ENCODE measurements at places on chromosomes 16 and 17.

DNA sequence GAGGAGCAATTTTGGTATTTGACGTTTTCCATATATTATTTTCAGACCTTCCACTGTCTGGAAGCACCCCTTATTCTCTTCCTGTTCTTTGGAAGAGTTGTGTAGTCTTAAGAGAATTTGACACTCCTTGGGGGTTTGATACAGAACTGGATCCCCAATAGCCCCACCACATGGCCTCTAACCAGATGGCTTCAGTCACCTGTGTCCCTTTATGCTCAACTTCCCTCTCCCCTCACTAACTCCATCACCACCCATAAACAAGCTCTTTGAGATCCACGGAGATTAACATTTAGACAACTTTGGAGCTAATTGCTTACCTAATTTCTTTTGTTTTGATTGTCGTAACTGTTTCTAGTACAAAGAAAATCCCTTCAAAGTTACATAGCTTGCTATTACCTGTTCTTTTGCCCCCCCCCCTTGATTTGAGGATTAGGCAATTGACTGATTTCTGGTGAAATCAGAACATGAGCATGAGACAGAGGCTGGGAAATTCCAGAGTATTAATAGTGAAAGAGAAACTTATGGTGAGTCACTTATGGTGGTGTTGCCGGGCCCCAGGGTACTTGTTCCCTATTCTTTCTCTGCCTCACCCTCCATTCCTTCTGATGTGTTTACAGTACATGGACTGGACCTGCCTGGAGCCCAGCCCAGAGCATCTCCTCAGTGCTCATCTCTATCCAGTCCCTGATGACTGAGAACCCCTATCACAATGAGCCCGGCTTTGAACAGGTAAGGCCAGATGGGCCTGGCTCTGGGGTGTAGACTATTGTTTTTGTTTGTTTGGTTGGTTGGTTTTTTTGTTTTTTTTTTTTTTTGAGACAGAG lies 7.5 kb downstream of the UBE2Z start:
- no peak for DNase-seq

- DNase-seq = no peak
Observed at GRCh38 chr17:72204742-72205141, 83.9 kb downstream of the SOX9 start.

GRCh38 chr17:16472539-16472938 lies 19.5 kb downstream of the LRRC75A start:
- no peak for DNase-seq

DNA sequence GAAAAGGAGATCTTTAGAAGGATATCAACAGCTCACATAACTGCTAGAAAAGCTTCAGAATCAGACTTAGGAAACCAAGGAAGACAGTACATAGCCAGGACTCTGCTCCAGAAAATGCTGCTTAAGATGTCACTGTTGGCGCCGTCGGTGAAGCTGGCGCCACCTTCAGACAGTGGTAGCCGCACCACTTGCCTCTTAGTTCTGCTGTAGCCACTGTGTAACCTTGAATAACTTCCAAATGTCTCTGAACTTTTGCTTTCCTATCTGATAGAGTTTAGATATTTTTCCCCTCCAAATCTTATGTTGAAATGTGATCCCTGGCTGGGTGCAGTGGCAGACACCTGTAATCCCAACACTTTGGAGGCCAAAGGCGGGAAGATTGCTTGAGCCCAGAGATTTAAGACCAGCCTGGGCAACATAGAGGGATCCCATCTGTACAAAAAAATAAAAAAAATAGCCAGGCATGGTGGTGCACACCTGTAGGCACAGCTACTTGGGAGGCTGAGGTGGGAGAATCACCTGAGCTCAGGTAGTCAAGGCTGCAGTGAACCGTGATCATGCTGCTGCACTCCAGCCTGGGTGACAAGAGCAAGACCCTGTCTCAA lies 6.3 kb upstream of the USP31 start:
- peak; percentile 19 for DNase-seq

DNA sequence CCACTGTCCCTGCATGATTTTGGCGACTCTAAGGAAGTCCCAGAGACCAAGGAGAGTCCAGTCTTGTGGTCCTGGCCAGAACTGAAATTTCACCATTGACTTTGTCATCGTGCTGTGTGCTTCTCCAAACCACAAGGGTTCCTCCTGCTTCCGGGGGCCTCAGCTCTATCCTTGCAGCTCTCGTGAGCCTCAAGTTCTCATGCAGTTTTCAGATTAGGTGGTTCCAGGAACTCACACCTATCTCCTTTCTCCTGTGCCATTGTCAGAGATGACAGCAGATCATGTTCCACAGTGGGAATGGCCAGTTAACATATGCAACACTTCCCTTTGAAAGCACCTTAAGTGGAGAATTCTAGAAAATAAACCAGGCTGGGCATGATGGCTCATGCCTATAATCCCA lies 97.9 kb upstream of the CRHR1 start:
- DNase-seq = no peak

DNA sequence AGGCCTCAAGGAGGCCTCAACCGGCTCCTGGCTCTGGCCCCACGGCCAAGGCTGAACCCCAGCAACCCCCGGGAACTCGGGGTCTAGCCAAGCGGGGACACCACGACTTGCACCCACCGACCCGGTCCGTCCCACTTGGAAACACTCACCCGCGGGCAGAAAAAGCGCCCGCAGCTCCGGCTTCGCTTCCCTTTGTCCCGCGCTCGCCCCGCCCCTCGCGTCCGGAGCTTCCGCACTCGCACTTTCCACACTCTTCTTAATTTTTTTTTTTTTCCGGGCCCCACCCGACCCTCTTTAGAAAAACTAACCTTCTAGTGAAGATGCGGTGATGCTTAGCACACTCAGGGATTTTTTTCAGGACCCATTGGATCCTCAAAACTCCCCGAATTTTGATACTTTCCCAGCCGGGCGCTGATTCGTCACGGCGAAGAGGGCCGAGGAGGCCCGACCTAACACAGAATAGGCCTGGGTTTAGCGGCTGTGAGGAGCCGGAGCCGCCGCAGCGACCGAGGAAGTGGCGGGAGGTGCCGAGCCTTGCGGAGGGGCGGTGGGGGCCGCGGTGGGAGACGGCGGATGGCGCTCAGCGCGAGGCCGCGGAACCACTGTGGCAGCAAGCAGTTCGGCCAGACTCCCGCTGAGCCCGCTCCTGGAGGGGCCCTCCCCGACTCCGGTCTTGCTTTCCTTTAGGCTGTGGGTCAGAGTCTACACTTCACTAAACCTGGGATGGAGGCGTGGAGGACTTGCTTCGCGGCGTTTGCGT lies at the start of gene SMARCE1:
TSS of gene SMARCE1 (minus strand) at position 195 of the 760 bp plus-strand sequence. CDS start 2,016 bp downstream, outside the sequence.
- DNase-seq = peak; percentile 73

- DNase-seq = no peak
Observed at GRCh38 chr17:20925954-20926353, 116.9 kb downstream of the USP22 start.

DNA sequence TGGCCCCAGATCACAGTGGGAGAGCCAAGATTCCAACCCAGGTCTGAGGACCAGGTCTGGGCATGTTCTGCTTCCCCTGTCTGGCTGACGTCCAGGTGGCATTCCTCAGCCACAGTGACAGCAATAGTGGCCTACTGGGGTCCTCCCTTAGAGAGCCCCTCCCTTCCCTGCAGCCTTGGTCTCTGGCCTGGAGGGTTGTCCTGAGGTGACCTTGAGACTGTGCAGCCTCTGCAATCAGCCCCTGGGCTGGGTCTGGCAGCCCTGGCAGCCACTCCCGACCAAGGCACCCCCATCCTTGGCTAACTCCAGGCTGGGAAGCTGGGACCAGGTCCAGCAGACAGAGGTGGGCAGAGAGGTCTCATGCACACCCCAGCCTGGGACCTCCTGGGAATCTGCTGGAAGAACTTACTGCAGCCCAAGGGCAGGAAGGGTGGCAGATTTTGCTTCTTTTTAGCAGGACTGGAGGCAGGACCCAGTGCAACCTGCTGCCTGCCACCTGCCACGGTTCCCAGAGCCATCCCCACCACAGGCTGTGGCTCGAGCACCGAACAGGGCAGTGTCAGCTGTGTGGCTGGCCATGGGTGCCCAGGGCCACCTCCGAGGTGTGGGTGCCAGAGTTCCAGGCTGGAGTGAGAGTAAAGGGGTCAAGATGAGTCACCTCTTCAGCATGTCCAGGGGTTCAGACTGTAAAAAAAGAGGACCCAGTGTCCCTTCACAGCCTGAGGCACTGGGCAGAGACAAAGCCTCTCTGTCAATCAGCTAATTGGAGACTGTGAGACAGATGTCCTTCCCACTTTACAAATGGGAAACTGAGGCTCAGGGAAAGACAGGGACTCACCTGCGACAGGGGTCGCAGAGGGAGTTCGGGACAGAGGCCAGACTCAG lies 12.6 kb downstream of the GRB7 start:
- no peak for DNase-seq

GRCh38 chr17:48544349-48545021 lies 424 bp downstream of the HOXB2 start:
- DNase-seq = no peak

GRCh38 chr17:81057777-81058176 lies 22.8 kb downstream of the BAIAP2 start:
- no peak for DNase-seq

GRCh38 chr16:19745286-19746010 lies 27.4 kb downstream of the IQCK start:
- no peak for DNase-seq

- no peak for DNase-seq
Observed at GRCh38 chr17:75574404-75575036, 13.1 kb upstream of the MYO15B start.

GRCh38 chr17:36703860-36704266 lies 102.5 kb downstream of the MRM1 start:
- peak; percentile 26 for DNase-seq

- no peak for DNase-seq
Observed at GRCh38 chr17:65518256-65518655, 43.2 kb downstream of the AXIN2 start.

DNA sequence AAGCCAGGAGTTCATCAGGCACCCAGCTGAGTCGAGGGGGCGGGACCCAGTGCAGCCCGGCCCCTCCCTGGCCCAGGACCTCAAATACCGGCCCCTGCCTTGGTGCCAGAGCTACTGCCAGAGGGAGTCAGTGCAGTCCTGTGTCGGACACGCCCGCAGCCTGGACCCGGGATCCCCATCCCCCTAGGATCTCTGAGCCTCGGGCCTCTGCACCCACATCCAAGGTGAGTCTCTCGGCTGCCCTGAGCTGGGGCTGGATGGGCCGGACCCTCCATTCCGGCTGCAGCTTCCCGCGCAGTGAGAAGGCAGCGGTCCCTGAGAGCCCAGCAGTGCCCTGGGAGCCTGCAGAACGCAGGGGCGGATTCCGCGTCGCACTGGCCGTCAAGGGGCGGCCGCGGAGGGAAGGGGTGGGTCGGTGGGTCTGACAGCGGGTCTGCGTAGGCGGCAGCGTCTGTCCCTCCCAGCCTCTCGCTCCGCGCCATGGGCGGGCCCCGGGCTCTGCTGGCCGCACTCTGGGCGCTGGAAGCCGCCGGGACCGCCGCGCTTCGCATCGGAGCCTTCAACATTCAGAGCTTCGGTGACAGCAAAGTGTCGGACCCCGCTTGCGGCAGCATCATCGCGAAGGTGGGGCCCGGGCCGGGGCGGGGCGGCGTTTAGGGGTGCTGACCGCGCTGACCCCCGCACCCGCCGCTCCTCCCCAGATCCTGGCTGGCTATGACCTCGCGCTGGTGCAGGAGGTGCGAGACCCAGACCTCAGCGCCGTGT lies at the start of gene DNASE1L2:
TSS of gene DNASE1L2 (plus strand) at position 108 of the 765 bp plus-strand sequence. CDS start at position 481, 373 bp downstream.
- DNase-seq = no peak

DNA sequence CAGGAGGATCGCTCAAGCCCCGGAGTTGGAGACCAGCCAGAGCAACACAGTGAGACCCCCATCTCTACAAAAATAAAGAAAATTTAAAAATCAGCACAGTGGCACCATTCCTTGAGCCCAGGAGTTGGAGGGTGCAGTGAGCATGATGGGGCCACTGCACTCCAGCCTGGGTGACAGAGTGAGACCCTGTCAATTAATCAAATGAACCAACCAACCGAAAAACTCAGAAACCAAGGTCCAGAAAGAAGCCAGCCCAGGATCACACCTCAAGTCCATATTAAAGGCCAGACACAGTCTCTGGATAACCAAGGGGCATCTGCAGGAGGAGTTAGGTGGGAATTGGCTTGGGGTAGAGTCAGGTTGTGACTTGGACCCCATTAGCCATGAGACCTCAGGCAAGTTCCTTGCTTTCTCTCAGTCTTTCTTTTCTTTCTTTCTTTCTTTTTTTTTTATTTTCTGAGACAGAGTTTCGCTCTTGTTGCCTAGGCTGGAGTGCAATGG lies 2.4 kb downstream of the HSD17B1 start:
- DNase-seq = no peak

Data from NCI-H524 (cell line).